HT1080 (cell line): ENCODE measurements at places on chromosomes 2 and 18. TPM values are rescaled to one million over a fixed set of nuclear protein-coding genes. Genes with fewer than 3 reads are reported as not detected.

Gene CCDC141
- not detected in 2 replicates for total RNA-seq

GRCh38 chr2:8486141-8486540 is 195.7 kb upstream of the ID2 start:
- no peak for DNase-seq

GRCh38 chr2:175523001-175523400 is 341.5 kb upstream of the ATP5MC3 start:
- DNase-seq: no peak

DNA sequence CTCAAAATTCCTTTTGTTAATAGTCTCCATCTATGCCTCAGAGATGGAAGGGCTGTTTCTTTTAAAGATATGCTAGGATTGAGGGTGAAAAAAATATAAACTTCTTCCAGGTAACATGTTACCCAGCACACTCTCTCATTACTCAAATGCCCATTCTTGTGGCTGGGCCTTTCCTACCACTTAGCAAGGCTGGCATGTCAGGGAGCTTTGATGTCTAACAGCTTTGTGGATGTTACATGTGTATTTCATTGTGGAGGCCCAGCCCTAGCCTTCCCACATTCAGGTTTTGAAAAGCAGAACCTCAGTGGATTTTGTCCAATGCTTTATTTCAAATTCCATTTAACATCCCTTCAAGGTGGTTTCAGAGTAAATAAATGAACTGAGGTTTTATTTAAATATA is 191.4 kb downstream of the EPHA4 start:
- DNase-seq: no peak

DNA sequence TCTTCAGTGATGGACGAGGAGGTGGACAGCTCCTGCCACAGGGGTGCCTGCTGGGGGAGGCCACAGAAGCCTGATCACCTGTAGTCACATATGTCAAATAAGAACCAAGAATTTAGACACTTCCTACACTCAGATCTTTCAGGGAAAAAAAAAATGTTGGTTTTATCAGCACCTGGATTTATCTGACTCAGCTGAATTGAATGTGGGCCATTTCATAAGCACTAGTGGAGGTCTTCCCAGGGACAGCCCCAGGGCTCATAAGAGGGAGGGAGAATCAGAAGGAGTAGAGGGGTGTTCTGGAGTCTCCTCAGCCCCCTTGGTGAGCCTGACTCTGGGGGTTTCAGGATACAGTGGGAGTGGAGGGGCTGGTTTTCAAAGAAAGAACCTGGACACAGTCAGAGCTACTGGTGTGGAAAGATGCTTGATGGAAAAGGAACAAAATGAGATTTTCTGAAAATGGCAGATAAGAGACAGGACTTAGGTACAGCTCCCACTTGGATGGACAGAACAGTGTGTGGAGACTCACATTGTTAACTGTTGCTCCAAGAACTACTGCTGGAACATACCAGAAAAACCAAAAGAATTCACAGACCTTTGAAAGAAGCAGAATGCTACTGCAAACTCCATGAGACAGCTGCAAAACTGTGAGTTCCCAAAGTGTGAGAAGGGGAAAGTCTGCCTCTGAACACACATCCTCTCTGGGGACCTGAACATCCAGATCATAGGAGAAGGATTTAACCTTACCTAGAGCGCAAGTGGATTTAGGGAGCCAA is 45.4 kb downstream of the LCT start:
- DNase-seq: peak; percentile 29

GRCh38 chr2:134146620-134147019 is 107.3 kb upstream of the MGAT5 start:
- no peak for DNase-seq

Gene RPRM
- total RNA-seq: not detected in 2 replicates

- no peak for DNase-seq
These were observed 63.9 kb upstream of the CREB1 start for GRCh38 chr2:207465894-207466293.

GRCh38 chr2:186718903-186719302 is 25.0 kb downstream of the FAM171B start:
- DNase-seq: no peak

DNA sequence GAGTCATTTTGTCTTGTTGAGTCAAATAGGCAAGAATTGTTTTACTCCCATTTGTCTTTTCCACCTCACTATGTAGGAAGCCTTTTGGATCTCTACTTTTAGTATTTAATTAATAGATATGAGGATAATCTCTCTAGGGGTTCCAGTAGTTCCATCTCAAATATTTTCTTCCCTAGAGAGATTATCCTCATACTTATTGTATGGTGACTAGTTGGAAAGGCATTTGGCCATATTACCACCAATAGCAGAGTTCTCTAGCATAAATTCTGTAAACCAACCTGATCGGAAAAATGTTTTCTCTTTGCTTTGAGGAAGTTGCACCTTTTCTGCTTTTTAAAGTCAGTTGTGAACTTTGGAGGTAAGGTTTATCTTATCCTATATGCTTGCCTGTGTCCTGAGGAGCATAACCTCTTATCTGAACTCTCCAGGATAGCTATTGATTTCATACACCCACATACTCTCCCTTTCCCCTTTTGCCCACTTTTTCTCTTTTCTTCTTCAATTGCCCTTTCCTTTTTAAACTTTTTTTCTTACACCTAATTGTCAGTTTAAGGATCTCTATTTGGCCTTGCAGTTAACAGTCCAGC is 100.8 kb downstream of the GALNT1 start:
- DNase-seq: no peak

GRCh38 chr2:136448986-136449780 is 316.2 kb upstream of the THSD7B start:
- DNase-seq: no peak

GRCh38 chr2:69509750-69510140 is 72.5 kb upstream of the NFU1 start:
- no peak for DNase-seq

- DNase-seq: no peak
These were observed 646.9 kb upstream of the ZEB2 start for GRCh38 chr2:145166731-145167302.

DNA sequence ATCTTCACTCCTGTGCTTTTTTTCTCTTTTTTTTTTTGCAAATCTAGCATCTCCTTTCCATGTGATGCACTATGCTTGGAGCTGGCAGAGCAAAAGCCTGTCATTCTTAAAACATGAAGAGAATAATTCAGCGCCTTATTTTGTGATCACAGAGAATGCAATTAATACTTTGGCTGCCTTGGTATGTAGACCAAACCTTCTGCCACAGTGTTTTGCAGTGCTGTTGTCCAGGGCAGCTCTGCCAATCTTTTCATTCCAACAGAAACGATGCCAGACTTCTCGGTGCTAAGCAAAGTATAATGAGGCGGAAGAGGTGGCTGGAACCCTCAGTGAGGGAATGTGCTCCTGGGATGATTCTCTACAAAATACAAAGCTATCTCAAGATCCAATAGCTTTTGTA is 25.6 kb downstream of the BCL2 start:
- DNase-seq: no peak

Gene GRHL1
- total RNA-seq: 0.11 and 0.17 TPM in 2 replicates

GRCh38 chr2:144516411-144516980 is 3.4 kb downstream of the ZEB2 start:
- DNase-seq: peak; percentile 38

GRCh38 chr2:109135359-109136197 is 6.6 kb downstream of the SH3RF3 start:
- DNase-seq: no peak

Gene ANKRD23
- 0.26 and 0.27 TPM in 2 replicates for total RNA-seq

Gene MROH2A
- not detected in 2 replicates for total RNA-seq

GRCh38 chr2:59627599-59627998 is 925.9 kb downstream of the BCL11A start:
- DNase-seq: no peak

- no peak for DNase-seq
These were observed 322.1 kb downstream of the CCDC85A start for GRCh38 chr2:56505885-56506284.

DNA sequence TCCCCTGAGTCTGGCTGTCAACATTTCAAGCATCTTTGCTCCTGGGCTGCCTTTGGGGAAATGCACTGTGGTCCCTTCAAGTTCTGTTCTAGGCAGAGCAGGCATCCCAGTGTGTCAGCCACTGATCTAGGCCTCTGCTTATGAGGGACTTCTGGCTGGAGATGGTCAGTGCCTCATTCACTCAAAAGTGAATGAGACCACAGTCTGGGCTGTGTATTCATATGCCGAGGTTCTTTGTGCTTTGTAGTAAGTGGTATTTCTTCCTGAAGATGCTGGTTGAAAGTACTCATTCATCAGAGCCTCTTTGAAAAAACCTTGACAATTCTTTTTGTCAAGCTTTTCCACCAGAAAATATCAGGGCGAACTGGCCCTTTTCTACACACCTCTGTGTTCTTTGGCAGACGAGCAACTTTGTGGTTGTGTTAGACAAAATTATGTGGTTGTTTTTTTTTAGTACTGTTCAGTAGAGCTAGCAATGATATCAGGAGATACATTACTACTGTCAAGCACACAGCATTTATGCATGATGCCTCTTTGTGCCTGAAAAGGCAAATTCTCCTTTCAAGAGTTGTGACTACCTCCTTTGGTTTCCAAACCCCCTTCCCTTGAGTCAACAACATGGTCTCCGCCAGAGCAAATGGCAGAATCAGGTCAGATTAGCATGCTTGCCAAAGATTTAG is 510.9 kb upstream of the NRP2 start:
- no peak for DNase-seq

- DNase-seq: peak; percentile 61
These were observed 91.4 kb upstream of the CYRIA start for GRCh38 chr2:16756831-16757644.

DNA sequence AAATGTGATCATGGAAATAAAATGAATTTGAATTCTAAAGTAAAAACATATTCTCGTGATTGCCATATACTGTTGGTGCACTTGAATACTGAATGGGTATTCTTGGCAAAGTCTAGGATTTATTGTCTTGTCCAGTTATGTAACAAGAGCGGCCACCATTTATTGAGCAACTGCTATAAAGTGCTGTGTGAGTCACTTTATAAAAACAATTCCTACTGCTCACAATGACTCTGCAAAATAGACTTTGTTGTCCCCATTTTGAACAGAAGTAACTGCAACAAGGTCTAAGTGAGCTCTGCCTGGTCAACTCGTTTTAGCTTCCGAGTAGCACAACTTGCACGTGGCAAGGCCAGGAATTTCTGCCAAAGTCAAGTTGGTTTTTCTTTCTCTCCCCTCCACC is 995.6 kb upstream of the FANCL start:
- DNase-seq: peak; percentile 59

- no peak for DNase-seq
These were observed 28.2 kb upstream of the PRLH start for GRCh38 chr2:237538001-237538720.

DNA sequence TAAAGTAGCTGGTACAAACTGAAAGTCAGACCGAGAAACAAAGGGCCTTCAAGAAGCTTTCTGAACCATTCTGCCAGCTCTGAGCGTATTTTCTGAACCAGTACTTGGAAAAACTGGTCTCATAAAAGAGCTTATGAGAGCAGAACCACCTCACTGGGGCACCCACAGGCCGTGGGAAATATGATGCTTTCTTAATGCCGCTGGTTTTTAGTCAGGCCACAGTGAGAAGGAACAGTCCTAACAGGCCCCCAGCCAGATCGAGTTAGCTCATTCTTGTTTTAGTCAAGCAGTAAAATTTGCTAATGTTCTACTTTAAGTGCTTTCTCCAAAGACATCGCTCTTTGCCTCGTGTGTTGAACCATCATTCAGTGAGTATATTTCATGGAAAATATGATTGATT is 12.7 kb upstream of the NOSTRIN start:
- DNase-seq: no peak

Gene CCDC150
- total RNA-seq: 7.5 and 8.4 TPM in 2 replicates

DNA sequence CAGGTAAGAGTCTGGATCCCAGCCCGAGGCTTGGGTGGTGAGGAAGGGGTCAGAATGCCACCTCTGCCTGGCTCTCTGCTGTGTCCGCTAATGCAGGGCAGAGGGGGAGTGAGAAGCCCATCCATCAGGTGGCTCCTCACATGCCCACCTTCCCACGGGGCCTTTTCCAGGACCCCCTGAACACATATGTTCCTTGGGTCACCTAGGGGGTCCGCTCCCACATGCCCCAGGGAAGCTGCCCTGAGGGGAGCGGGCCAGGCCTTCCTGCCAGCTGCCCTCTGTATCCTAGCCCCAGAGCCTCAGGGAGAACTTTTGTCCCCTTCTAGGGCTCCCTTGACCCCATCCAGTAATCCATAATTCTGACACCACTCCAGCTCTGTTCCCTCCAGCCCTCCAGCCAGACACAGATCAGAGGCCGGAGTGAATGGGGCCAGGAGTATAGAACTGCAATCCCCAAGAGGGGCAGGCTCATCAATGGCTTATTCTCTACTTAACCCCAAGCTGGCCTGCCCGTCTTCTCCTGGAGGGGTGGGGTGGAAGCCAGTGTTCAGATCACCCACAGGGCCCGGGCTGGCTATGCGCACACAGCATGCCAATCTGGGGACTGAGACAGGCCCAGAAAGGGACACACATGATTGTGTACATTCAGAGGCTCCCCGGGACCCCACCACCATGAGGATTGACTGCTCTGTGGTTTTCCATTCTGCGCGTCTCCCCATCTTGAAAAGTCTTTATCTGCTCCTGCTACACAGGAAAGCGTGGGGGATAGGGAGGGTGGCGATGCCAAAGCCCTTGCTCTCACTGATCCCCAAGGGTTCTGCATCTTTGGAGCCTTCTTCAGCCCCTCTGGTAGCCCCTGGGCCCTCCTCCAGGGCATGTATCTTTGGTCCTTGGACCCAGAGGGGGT is 1.1 kb downstream of the EMILIN1 start:
- no peak for DNase-seq

DNA sequence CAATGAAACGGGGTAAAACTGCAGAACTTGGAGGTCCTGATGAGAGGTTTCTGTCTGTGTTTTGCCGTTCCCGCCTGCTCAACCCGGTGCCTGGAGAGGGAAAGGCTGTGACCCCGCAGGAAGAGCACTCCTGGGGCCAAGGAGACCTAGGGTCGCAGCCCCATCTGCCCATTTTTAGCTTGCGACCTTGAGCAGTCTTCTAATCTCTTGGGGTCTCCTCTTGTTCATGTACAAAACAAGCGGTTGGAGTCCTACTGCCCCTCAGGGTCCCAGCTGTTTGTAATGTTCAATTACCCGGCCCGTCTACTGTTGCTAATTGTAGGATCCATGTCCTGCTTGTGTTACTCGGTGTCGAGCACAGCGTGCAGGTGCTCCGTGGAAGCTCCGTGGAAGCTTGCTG is 104.5 kb downstream of the PTGR3 start:
- DNase-seq: no peak

- DNase-seq: peak; percentile 75
These were observed 125.1 kb upstream of the HAAO start for GRCh38 chr2:42917425-42917927.
